ENCODE measurements at places on chromosomes 12 and 14. TPM values are rescaled to one million over a fixed set of nuclear protein-coding genes. Genes with fewer than 3 reads are reported as not detected.

DNA sequence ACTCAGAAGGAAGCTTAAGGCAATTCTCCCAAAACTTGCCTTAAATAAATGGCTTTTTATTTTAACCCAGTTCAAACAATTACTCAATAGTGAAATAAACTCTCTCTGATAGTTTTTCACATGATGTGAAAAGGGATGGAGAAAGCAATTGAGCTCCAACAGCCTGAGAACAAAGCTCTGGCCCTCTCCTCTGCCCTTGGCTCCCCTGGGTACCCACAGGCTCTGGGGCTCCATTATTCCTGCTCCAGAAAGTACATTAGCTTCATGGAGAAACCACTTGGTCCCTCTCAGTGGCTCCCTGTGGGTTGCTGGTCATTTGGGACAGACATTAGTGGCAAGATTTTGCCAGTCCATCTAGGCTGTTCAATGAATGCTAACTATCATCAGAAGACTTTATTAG is 242.8 kb downstream of the ATP23 start:
- DNase-seq: no peak

DNA sequence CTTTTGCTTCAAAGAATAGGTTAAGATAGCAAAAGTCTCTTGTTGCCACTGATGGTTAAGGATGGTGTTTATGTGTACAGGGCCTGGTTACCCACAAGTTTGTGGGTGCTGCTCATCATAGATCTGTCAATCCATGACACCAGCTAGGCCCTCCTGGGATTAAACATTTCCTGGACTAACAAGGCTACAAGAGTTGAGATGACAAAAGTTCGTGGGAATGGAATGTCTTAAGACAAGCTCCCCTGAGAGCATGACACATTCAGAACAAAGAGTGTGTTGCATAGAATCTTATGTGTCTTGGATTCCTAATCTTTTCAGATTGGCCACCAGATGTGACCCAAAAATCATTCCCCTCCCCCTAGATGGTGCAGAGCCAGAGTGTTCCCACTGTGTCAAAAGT is 592.5 kb upstream of the USP15 start:
- DNase-seq: no peak

DNA sequence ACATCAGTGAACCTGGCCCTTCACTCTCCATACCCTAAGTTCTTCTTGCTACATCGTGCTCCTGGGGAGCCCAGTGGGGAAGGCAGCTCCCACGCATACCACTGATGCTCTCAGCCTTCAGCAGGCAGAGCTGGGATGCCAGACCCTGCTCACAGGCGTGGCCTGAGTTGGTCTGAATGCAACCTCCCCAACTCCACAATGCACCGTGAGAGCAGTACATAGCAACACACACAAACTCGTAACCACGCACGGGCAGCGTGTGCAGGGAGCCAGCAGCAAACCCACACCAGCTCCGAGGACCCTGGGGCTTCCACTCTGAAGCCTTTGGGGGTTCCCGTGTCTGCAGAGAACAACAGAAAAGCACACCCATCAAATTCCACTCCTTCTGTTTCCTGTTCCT is 37.3 kb downstream of the ANO2 start:
- DNase-seq: no peak

- no peak for DNase-seq
These were observed 183.7 kb upstream of the TMEM132C start for GRCh38 chr12:128083132-128083729.

GRCh38 chr12:95796982-95797289 is 6.4 kb upstream of the NTN4 start:
- DNase-seq: no peak

The WDHD1 gene
- 0.92 TPM for total RNA-seq

The DPF3 gene
- total RNA-seq: 23.0 TPM

The PPHLN1 gene
- 42.0 TPM for total RNA-seq
